ENCODE measurements at places on chromosomes 6 and 20. TPM values are rescaled to one million over a fixed set of nuclear protein-coding genes. Genes with fewer than 3 reads are reported as not detected.

Gene OR2B6
- not detected for total RNA-seq

GRCh38 chr6:39357998-39358686, 35.6 kb upstream of the KCNK16 start:
- H3K4me1 ChIP-seq, result peaks cover 2% of the 10 kb centered on the region
- DNase-seq, result no peak
- no peak overlapping the region for H3K27ac ChIP-seq
- no peaks in the 10 kb centered on the region for H3K36me3 ChIP-seq
- no peak overlapping the region for H3K4me3 ChIP-seq

Gene CEP162
- 4.4 TPM for total RNA-seq

Gene TOX2
- 0.85 TPM for total RNA-seq

GRCh38 chr20:64107736-64108457, 532 bp upstream of the NPBWR2 start:
- H3K36me3 ChIP-seq, result no peaks in the 10 kb centered on the region
- peaks cover 14% of the 10 kb centered on the region for H3K27me3 ChIP-seq
- no peak overlapping the region for H3K4me3 ChIP-seq
- no peak overlapping the region for H3K27ac ChIP-seq

- peak overlapping the region; percentile 76 for H3K27ac ChIP-seq
- H3K36me3 ChIP-seq, result no peaks in the 10 kb centered on the region
- DNase-seq, result no peak
- no peaks in the 10 kb centered on the region for H3K27me3 ChIP-seq
- H3K4me1 ChIP-seq, result peaks cover 21% of the 10 kb centered on the region
These were observed 67.2 kb downstream of the DTNBP1 start for GRCh38 chr6:15595461-15596173.

DNA sequence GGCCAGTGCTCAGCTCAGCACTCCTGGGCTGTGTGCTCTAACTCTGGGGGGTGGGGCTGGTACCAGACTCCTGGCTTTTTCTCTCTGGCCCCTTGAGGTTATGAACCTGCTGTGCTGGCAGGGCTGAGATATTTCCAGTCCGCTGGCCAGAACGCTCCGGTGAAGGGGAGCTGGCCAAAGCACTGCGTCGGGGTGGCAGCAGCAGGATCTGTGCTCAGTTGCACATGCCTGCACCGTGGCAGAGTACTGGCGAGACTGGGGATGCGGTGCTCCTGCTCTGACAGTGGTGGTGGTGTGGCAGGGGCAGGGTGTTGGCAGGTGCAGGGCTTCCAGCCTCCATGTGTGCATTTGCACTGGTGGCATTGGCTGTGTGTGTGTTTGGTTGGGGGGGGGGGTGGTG, 374.4 kb downstream of the PHF3 start:
- H3K36me3 ChIP-seq, result no peaks in the 10 kb centered on the region
- H3K4me3 ChIP-seq, result no peak overlapping the region

DNA sequence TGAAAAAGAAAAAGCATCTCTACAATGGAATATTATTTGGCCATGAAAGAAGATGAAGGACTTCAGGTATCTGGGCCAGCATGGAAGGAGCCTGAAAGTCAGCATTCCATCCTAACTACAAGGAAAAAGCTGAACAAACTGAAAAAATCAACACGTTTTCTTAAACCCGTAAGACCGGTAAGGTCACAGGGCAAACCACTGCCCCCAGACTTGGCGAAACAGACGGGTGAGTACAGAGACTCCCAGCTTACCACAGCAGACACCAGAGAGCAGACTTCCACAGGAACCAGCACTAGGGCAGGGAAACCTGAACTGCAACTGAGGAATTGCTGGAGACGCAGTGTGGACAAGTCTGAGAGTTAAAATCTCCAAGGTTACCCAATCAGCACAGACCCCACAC, 31.4 kb downstream of the BEND3 start:
- no peaks in the 10 kb centered on the region for H3K27me3 ChIP-seq
- no peak overlapping the region for H3K27ac ChIP-seq
- H3K4me1 ChIP-seq, result no peaks in the 10 kb centered on the region
- no peaks in the 10 kb centered on the region for H3K36me3 ChIP-seq

Gene PNLDC1
- total RNA-seq, result 0.19 TPM

Gene TGM3
- not detected for total RNA-seq

Gene ADAM33
- 7.8 TPM for total RNA-seq

GRCh38 chr6:30915591-30915946, 1.5 kb downstream of the VARS2 start:
- no peaks in the 10 kb centered on the region for H3K4me1 ChIP-seq
- DNase-seq, result peak; percentile 27
- peak overlapping the region; percentile 96 for H3K27ac ChIP-seq
- H3K36me3 ChIP-seq, result peaks cover 7% of the 10 kb centered on the region
- H3K27me3 ChIP-seq, result no peaks in the 10 kb centered on the region
- peak overlapping the region; percentile 70 for H3K4me3 ChIP-seq

GRCh38 chr6:119259027-119259426, 90.5 kb downstream of the MAN1A1 start:
- H3K4me3 ChIP-seq, result no peak overlapping the region
- no peaks in the 10 kb centered on the region for H3K4me1 ChIP-seq
- DNase-seq, result no peak
- no peaks in the 10 kb centered on the region for H3K36me3 ChIP-seq
- H3K27me3 ChIP-seq, result no peaks in the 10 kb centered on the region

GRCh38 chr6:134240665-134241431, 77.1 kb downstream of the SGK1 start:
- H3K27ac ChIP-seq, result no peak overlapping the region
- no peaks in the 10 kb centered on the region for H3K27me3 ChIP-seq
- no peak overlapping the region for H3K4me3 ChIP-seq
- DNase-seq, result peak; percentile 79

Gene RNF182
- total RNA-seq, result not detected

DNA sequence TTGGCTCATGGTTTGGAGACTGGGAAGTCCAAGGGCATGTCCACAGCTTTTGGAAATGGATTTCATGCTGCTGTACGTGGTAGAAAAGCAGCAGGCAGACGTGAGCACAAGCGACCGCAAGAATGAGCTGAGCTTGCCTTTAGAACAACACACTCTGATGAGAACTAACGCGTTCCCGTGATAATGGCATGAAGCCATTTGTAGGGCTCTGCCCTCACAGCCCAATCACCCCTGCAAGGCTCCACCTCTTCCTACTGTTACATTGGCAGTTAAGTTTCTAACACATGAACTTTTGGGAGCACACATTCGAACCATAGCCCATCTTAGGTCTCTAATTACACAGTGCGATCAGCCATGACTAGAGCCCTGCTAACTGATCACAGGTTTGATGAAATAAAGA, 107.5 kb upstream of the TMEM170B start:
- no peak overlapping the region for H3K4me3 ChIP-seq
- H3K27me3 ChIP-seq, result no peaks in the 10 kb centered on the region
- H3K27ac ChIP-seq, result no peak overlapping the region
- DNase-seq, result no peak
- peaks cover 9% of the 10 kb centered on the region for H3K4me1 ChIP-seq

Gene HRH3
- not detected for total RNA-seq

GRCh38 chr6:46953921-46954320, 32.2 kb upstream of the ADGRF5 start:
- no peaks in the 10 kb centered on the region for H3K27me3 ChIP-seq
- H3K36me3 ChIP-seq, result no peaks in the 10 kb centered on the region
- no peak overlapping the region for H3K27ac ChIP-seq
- no peak for DNase-seq

DNA sequence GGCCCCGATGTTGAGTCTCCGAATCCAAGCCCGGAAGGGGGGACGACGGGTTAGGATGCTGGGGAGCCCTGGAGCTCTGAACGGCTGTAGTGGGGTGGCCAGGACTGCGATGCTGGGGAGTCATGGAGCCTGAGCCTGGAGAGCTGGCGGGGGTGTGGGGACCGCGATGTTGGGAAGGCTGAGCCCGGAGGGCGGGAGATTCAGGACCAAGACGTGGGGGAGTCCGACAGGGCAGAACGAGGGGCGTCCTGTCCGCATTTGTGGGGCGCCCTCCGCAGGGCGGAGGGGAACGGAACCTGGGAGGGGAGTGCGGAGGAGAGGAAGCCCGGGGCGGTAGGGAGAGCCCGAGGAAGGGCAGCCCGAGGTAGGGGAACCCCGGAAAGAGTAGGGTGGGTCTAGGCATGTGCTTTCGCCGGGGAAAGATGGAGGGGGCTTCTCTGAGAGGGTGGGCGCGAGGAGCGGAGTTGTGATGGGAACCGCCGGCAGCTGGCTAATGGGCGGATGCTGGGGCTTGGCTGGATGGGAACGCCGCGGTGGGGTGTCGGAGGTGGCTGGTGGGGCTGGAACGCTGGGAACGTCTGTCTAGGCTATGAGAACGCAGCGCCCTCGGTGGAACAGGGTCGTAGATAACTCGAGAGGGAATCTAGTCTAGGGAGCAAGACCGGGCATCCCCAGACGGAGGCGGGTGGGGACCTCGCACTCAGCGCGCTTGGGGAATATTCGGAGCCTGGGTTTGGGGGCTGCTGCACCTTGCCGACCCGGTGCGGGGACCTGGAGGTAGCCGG, 684 bp downstream of the PAQR8 start:
- H3K4me1 ChIP-seq, result peaks cover 19% of the 10 kb centered on the region
- H3K4me3 ChIP-seq, result peak overlapping the region; percentile 87
- H3K36me3 ChIP-seq, result peaks cover 3% of the 10 kb centered on the region
- H3K27ac ChIP-seq, result peak overlapping the region; percentile 89

GRCh38 chr6:30357678-30358540, 13.0 kb downstream of the RPP21 start:
- peak overlapping the region; percentile 81 for H3K27ac ChIP-seq
- H3K27me3 ChIP-seq, result peaks cover 13% of the 10 kb centered on the region
- peak overlapping the region; percentile 38 for H3K4me3 ChIP-seq
- H3K4me1 ChIP-seq, result peaks cover 2% of the 10 kb centered on the region
- DNase-seq, result no peak

DNA sequence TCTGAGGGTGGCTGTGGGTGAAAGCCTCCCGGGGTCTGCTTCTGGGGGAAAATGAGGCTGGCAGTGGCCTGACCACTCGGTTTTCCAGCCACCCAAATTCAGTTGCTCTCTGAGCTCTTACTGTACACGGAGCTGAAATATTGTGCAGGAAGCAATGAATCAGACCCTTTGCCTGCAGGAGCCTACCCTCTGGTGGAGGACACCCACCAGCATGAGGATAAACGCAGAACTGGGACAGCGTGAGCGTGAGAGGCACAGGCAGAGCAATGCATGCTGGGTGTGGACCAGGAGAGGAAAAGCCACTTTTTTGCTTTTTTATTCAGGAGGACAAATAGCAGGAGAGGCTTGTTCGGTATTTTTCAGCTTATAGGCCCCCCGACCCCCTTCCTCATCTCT, 298.0 kb downstream of the QKI start:
- H3K4me1 ChIP-seq, result peaks cover 24% of the 10 kb centered on the region
- no peak overlapping the region for H3K4me3 ChIP-seq
- no peak for DNase-seq

- H3K27ac ChIP-seq, result no peak overlapping the region
- H3K4me1 ChIP-seq, result peaks cover 11% of the 10 kb centered on the region
- DNase-seq, result no peak
- no peaks in the 10 kb centered on the region for H3K36me3 ChIP-seq
- H3K4me3 ChIP-seq, result no peak overlapping the region
These were observed 101.7 kb downstream of the TSHZ2 start for GRCh38 chr20:53073636-53074415.

- no peaks in the 10 kb centered on the region for H3K36me3 ChIP-seq
- H3K27me3 ChIP-seq, result no peaks in the 10 kb centered on the region
- no peak overlapping the region for H3K4me3 ChIP-seq
- H3K4me1 ChIP-seq, result no peaks in the 10 kb centered on the region
These were observed 265.1 kb downstream of the PREX1 start for GRCh38 chr20:48562586-48563116.

- H3K27ac ChIP-seq, result no peak overlapping the region
- DNase-seq, result no peak
- no peak overlapping the region for H3K4me3 ChIP-seq
- H3K27me3 ChIP-seq, result no peaks in the 10 kb centered on the region
- H3K36me3 ChIP-seq, result peaks cover 6% of the 10 kb centered on the region
- peaks cover 51% of the 10 kb centered on the region for H3K4me1 ChIP-seq
These were observed 62.7 kb downstream of the FYN start for GRCh38 chr6:111810294-111811131.

Gene CDSN
- total RNA-seq, result not detected

Gene FAM83D
- 1.00 TPM for total RNA-seq

DNA sequence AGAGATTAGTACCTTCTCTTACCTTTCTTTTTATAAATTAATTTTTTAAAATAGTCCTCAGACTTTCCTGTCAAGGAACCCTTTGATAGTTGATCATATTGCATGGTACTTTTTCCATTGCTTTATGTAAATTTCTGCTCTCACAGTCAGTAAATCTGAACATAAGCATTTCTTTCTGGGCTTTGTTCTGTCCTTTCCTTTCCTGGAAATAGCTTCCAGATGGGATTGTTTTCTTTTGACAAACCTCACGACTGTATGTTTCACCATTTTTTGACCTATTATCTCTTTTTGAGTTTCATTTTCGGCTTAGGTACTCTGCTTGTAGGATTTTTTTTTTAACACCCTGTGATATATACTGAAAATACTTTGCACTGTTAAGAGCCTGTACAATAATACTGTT, 32.6 kb downstream of the UTRN start:
- H3K36me3 ChIP-seq, result no peaks in the 10 kb centered on the region
- H3K4me3 ChIP-seq, result no peak overlapping the region
- H3K27ac ChIP-seq, result peak overlapping the region; percentile 66

DNA sequence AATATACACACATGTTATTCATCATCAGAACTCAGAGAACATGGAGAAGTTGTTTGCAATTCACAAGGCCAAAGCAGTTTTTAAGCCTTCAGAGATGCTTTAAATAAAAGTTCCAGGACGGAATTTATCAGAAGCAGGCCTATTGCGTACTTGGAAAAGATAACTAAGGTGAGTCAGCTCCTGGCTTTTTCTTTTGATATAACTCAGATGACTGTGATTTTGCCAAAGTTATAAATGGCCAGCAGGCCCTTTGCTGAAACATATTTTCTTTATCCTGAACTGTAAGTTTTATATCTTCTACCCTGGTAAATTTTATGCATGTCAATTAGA, 55.0 kb upstream of the PLCB1 start:
- no peak for DNase-seq
- H3K36me3 ChIP-seq, result no peaks in the 10 kb centered on the region
- no peaks in the 10 kb centered on the region for H3K27me3 ChIP-seq
- no peaks in the 10 kb centered on the region for H3K4me1 ChIP-seq
- no peak overlapping the region for H3K4me3 ChIP-seq
- no peak overlapping the region for H3K27ac ChIP-seq

GRCh38 chr6:100210137-100211117, 216.4 kb upstream of the MCHR2 start:
- H3K27me3 ChIP-seq, result no peaks in the 10 kb centered on the region
- H3K4me1 ChIP-seq, result no peaks in the 10 kb centered on the region
- H3K36me3 ChIP-seq, result no peaks in the 10 kb centered on the region
- DNase-seq, result no peak

- H3K27ac ChIP-seq, result peak overlapping the region; percentile 71
- H3K4me1 ChIP-seq, result peaks cover 12% of the 10 kb centered on the region
- H3K4me3 ChIP-seq, result no peak overlapping the region
- H3K27me3 ChIP-seq, result no peaks in the 10 kb centered on the region
- no peaks in the 10 kb centered on the region for H3K36me3 ChIP-seq
These were observed 28.0 kb upstream of the ZNF217 start for GRCh38 chr20:53621482-53622246.

DNA sequence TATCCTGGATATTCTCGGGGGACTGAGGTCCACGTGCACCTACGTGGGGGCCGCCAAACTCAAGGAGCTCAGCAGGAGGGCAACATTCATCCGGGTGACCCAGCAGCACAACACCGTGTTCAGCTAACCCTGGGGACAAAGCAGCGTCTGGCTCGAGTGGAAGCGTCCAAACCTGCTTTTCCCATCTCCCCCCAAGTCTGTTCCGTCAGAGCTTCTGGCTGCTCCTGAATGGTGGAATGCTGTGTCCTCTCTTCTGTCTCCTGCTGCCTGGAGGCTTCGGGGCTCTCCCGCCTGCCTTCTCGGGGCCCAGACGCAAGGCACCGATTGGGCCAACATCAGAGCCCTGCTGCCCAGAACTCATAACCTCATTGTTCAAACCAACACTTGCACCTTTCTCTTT, 56.7 kb downstream of the GMPR start:
- no peaks in the 10 kb centered on the region for H3K4me1 ChIP-seq
- no peak overlapping the region for H3K4me3 ChIP-seq
- no peak overlapping the region for H3K27ac ChIP-seq
- H3K36me3 ChIP-seq, result no peaks in the 10 kb centered on the region
- H3K27me3 ChIP-seq, result no peaks in the 10 kb centered on the region
